Progenitor cell of endocrine pancreas (in vitro differentiated cells): ENCODE measurements at places on chromosomes 1 and 21.

GRCh38 chr1:21818656-21819055 lies 6.6 kb downstream of the LDLRAD2 start:
- DNase-seq: no peak

- DNase-seq: no peak
Measured at GRCh38 chr1:6861075-6861724, 75.9 kb downstream of the CAMTA1 start.

GRCh38 chr1:28243685-28244311 lies 7.9 kb downstream of the ATP5IF1 start:
- no peak for DNase-seq

GRCh38 chr1:243413431-243414151 lies 157.8 kb downstream of the SDCCAG8 start:
- no peak for DNase-seq

- no peak for DNase-seq
Measured at GRCh38 chr1:96474985-96475743, 246.4 kb upstream of the PTBP2 start.

GRCh38 chr21:42165901-42166300 lies 53.0 kb upstream of the ABCG1 start:
- no peak for DNase-seq

- DNase-seq: no peak
Measured at GRCh38 chr1:202752774-202753173, 42.5 kb upstream of the SYT2 start.

GRCh38 chr1:24389231-24389678 lies 24.3 kb downstream of the STPG1 start:
- DNase-seq: no peak

DNA sequence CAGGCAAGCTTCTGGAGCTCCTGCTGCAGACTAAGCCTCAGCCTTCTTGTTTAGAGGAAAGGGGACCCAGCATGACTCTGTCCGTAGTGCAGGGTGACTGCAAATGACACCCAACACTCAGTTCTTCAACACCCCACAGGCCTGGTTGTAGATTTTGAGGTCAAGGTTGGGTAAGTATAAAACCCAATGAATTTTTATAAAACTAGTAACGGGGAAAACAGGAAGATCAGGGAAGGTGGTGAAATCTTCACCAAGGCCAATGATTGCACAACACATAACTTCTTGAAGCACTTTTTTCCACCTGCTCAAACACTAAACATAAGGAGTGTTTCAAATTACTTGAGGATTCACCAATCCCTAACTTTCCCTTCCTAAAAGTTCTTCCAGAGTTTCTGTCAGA lies 89.4 kb upstream of the JAK1 start:
- no peak for DNase-seq

DNA sequence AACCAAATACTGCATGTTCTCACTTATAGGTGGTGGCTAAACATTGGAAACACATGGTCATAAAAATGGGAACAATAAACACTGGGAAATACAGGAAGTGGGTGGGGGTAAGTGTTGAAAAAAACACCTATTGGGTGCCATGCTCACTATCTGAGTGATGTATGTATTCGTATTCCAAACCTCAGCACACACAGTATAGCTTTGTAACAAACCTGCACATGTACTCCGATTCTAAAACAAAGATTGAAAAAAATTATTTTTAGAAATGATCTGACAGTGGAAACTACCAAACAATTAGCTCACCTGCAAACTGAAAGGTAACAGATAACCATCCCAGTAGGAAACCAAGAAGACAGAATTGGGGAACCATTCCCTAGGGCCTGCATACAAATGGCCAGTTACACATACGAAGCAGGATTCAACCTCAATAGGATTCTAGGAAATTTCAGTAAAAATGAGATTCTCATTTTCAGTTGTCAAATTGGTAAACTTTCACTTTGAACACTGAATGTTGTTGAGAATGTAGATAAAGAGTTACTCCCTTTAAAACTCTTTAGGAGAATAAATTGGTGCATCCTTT lies 88.1 kb upstream of the LRRC8D start:
- DNase-seq: no peak

DNA sequence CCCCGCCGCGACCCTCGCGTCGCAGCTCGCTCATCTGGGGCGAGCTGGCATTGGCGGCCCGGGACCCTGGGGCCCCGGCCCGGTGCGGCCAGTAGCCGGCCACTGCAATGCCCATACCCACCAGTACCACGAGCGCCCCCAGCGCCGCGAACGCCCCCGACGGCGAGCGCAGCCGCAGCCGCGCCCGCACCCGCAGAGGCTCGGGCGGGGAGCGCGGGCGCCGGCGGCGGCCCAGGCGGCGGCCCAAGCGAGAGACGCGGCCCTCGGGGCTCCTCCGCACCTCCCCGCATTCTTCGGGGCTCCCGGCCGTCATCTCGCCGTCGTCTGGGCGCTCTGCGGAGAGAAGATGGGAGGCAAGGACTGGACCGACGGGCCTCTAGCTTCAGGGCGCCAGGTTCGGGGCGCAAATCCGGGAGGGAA lies 2.2 kb downstream of the TMEM200B start:
- peak; percentile 39 for DNase-seq
